ENCODE measurements at places on chromosomes 1 and 21.

GRCh38 chr1:154453161-154453560, 48.0 kb downstream of the IL6R start:
- DNase-seq, result no peak

GRCh38 chr21:42758721-42759593, 105.5 kb downstream of the PDE9A start:
- no peak for DNase-seq

GRCh38 chr1:84286071-84286470, 15.4 kb upstream of the SAMD13 start:
- no peak for DNase-seq

DNA sequence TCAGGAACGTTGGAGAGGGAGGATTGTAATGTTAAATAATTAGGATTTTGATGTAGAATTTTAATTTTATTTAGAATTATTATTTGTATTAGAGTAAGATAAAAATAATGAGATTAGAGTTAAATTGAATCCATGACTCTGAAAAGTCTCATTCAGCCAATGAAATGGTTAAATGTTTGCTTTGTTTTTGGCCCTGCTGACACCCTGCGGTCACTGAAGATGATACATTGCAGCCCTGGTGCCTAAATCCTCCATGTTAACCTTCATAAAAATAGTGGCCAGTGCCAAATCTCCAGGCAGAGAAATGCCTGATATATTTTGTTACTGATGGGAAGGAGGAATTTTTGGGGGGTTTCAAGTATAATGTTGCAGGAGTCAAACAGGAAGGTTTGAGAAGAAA, 27.3 kb upstream of the RLF start:
- no peak for DNase-seq

DNA sequence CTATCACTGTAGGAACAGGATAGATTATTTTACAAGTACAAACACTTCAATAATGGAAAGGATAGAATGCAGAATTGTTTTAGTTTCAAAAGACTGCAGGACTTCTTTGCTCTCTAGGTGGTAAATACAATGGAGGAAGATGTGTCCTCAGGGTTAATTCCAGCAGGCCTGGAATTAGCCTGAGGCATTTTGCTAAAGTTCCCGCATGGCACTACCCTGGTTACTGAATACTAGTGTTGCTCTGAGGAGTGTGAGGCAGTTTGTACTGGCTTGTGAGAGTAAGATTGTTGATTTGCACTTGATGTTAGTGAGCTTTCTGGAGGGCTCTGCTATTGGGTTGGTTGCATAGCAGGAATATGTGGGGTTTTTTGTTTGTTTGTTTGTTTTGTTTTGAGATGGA, 61.4 kb downstream of the FASLG start:
- DNase-seq, result no peak

GRCh38 chr1:165851034-165851658, 23.7 kb downstream of the UCK2 start:
- peak; percentile 49 for DNase-seq

DNA sequence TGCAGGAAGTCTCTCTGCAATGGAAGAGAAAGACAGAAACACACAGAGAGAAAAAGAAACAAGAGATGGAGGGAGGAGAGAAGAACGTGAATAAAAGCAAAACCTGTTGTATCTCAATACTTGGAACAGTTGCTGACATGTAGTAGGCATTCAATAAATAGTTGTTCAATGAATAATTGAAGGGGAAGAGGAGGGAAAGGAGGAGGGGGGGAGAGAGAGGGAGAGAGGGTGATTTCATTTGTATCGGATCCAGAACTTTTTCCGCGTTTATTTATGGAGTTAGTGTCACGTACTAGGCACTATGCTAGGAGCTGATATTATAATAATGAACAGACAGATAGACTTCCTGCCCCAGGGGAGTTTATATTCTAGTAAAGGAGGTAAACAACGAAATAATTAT, 144.1 kb downstream of the OMA1 start:
- no peak for DNase-seq

GRCh38 chr1:174262349-174263241, 103.3 kb downstream of the RABGAP1L start:
- peak; percentile 4 for DNase-seq

All from kidney epithelial cell (primary cell).